ENCODE measurements at places on chromosomes 3 and 15. TPM values are rescaled to one million over a fixed set of nuclear protein-coding genes. Genes with fewer than 3 reads are reported as not detected.

DNA sequence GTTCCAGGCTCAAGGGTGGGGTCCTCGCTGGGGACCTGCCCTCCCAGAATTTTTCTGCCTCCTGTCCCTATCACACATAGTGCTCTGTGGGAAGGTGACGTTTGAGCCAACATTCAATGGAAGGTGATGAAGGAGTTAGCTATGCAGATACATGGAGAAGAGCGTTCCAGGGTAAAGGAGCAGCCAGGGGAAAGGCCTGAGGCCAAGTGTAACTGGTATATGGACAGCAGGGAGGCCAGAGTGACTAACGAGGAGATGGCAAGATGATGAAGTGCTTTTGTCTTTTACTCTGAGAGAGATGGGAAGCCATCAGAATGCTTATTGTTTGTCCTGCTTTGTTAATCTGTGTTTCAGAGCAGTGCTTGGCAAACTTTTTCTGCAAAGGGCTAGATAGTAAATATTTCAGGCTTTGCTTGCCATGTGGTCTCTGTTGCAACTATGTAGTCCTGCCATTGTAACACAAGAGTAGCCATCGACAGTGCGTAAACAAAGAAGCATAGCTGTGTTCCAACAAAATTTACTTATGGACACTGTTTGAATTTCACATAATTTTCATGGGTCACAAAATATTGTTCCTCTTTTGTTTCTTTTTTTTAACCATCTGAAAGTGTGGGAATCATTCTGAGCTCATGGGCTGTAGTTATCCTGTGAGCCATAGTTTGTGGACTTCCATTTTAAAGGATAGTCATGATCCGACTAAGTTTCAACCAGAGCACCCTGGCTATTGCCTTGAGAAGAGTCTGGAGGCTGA lies 25.8 kb upstream of the PIAS1 start:
- DNase-seq, result no peak

- DNase-seq, result no peak
Observed at GRCh38 chr15:35150361-35150760, 65.3 kb upstream of the NANOGP8 start.

CPNE4 gene
- 0.32 TPM for polyA plus RNA-seq

- DNase-seq, result no peak
Observed at GRCh38 chr3:135558906-135559305, 406.6 kb upstream of the PPP2R3A start.

TRPM1 gene
- 0.42 TPM for polyA plus RNA-seq
